ENCODE measurements at places on chromosomes 5 and 9.

DNA sequence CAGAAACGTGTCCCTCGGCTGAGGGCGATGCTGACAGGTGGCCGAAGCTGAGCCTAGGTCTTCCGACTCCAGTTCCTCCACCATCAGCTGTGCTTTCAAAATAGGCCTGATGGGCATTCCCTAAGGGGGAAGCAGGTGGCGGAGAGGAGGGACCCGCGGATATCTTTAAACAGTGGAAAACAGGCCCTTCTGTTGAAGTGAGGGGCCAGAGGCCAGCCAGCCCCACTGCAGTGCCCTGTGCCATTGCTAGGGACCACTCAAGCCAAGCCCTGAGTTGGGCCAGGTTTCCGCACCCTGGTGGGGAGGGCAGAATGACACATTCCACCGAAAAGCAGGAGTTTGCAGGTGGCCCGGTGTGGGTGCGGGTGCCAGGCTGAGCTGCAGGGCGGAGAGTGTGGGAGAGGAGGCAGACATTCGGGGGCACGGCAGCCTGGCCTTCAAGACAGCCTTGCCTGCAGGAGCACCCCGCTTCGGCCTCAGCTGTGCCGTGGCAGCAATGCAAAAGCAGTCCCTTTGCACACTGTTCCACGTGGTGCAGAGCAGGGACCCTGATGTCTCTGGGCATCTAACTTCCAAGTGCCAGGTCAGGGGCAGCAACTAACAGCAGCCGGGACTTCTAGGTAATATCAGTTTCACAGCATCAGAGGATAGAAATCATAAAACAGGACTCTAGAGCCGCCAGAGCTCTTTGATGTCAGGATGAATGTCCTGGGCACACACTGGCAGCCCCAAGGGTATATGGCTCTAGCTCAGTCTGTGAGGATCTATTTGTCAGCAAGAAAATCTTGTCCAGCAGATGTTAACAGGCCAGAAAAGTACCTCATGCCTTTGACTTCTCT is 17.2 kb downstream of the HNRNPH1 start:
- no peak for DNase-seq

- no peak for DNase-seq
Measured at GRCh38 chr5:138610415-138610917, 35.3 kb upstream of the HSPA9 start.

DNA sequence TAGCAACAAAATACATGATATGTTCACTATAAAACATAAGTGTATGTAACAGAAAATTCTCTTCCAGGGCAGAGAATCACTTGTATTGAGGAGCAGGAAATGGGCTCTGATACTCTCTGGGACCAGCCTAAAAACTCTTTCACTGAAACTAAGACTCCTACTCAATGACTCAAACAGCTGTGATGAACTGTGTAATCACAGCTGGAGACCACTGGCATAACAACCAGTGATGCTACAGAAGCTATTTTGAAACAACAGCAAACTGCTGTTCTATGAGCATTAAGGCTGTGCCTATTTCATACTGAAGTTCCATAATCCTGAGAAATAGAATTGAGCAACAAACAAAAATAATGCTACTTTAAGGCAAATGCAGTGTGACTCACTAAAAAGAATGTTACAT is 594.0 kb downstream of the HINT1 start:
- DNase-seq, result peak; percentile 7

DNA sequence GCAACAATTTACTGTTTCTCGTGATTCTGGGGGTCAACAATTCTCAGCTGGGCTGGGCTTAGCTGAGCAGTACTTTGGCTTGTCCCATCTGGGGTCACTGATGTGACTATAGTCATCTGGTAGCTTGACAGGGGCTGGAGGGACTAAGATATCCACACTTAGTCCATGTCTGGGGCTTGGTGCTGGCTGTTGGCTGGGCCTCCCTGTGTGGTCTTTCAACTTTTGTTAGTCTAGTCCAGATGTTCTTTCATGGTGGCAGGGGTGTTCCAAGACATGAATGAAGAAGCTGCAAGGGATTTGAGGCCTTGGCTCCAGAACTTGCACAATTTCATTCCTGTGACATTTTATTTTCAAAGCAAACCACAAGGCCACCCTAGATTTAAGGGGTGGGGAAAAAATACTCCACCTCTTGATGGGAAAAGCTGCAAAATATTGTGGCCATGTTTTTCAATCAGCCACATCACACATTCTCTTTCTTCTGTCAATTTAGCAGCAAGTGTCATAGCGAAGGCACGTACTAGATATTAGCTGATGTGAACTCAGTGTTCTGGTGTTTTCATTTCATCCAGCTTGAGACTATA is 59.2 kb downstream of the TSSK1B start:
- DNase-seq, result peak; percentile 11

DNA sequence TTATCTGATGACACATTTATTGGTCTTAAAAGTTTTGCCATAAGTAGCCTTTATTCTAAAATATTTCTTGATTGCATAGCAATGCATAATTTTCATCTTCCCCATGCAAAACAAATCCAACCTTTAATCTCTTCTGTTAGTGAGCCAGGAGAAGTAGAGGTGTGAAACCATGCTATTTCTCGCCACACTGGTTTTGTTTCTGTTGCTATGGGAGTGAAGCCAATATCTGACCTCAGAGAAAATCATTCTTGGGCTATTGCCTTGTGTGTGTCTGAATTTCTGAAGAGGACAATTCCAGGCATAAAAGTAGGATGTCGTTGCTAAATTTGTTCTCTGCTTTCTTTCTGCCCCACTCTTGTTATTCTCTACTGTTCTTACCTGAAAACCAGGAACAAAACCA is 183.6 kb downstream of the PTTG1 start:
- DNase-seq, result no peak

- DNase-seq, result no peak
Measured at GRCh38 chr5:136242136-136242535, 49.2 kb upstream of the SMIM32 start.

DNA sequence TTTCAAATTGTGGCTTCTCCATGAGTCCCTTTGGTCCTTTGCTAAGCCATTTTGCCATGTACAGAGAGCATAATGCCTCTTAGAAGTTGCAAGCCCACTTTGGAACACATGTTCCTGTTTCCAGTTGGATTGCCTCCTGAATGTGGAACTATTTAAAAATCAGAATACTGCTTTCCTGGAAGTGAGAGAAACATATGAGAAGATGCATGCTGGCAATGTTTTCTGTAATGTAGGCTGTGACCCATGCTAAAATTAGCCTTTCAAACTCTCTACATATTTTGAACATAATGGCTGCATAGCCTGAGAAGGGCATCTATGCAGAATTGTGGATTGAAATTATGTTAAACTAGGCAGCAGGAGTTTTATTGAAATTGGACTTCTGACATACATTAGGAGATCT is 175.5 kb upstream of the PAPPA start:
- no peak for DNase-seq

GRCh38 chr5:178730940-178731265 is 444 bp upstream of the ZNF354A start:
- no peak for DNase-seq

- peak; percentile 42 for DNase-seq
Measured at GRCh38 chr5:133944263-133945185, 23.9 kb downstream of the C5orf15 start.

DNA sequence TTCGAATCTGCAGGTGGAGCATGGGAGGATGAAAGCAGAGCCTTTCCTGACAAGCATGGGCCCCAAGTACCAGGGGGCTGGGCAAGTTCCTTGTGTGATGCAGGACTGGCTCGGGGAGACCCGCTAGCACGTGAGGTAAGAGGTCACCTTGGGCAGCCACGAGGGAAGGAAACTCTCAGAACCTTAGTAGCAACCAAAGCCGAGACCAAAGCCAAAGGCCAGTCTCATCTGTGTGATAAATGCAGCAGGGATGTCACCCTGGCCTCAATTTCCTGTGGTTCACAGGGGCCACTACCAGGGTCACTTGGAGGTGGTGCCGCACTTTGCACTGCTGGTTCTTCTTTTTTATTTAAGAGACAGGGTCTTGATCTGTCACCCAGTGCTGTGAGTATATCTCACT is 39.5 kb downstream of the PRRT1B start:
- no peak for DNase-seq

DNA sequence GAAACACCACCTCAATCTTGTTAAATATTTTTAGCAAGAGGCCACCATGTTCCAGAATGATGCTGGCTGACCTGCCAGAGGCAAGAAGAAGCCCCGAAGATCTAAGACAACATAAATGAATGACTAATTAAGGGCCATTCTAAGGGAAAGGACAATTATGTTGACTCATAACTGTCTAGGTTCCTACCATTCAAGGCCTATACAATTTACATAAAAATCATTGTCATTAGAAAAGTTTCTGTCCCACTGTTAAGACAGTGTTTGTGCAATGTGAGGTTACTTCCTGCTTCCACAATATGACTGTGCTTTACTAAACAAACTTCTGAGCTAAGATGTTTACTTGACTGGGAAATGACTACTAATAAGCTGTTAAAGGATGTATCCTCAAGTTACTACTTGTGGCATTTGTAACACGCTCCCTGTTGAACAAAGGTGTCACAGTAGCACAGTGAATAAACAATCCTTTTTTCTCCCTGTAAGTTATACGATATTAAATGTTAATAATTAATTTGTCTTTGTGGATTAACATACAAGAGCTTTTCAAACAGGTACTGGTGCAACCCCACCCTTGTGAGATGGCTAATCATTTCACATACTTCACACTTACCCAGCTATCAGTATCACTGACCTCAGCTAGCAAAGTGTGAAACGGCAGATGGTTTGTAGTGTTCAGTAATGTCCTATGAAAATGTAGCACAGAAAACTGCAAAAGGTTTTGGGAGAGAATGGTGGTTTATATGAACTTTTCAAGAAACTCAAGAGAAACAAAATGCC is 195.8 kb downstream of the EFNA5 start:
- DNase-seq, result no peak

DNA sequence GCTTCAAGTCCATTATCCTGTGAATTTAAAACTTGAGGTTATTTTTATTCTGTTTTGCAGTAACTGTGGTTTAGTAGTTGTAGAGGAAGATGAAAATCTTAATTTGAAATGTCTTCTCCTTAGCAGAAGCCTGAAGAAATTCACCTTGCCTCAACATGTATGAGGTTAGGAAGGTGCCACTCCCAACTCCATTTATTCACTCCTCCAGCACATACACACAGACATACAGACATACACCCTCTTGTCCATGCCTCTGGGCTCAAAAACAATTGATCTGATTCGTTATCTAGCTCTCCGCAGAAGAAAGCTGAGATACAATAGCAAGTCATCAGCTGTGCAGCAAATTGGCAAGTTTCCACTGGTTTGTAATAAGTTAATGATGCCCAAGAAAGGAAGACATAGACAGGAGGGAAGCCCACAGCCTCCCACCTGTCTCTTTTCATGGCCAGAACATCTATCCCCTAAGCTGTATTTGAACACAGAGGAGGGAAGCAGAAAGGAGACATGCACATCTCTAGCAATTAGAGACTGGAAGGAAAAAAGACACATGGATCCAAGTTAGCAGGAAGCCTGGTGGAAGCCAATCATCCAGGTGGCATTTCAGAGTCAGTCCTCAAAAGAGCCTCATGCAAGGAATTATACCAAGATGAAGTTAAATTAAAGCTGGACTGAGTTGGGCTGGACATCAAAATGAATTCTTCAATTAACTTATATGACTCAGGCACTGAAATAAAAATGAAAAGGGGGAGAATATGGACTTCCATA is 257.9 kb downstream of the ASTN2 start:
- DNase-seq, result no peak

- peak; percentile 31 for DNase-seq
Measured at GRCh38 chr5:126519637-126520592, 75.1 kb downstream of the ALDH7A1 start.

DNA sequence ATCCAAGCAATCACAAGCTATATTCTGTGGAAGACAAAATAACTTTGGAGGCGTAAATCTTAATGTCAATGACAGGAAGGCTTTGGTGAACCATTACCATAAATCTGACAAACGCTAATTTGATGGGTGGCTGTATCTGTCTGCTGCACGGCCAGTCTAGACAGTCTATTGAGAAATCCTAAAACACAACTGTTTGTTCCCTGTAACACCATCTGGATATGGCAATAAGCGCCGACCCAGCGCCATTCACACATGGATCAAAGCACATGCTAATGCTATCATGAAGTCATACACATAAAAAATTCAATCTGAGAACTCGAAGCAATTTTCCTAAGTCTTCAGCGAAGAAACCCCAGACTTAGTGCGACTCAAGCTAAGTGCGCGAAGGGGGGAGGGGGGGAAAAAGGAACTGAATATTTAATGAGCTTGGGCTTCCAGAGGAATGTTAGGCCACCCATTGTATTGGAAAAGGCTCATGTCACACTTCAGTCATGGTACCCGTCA is 95.1 kb downstream of the ARL15 start:
- DNase-seq, result peak; percentile 86

GRCh38 chr5:89302102-89302891 is 419.3 kb upstream of the MEF2C start:
- DNase-seq, result no peak

DNA sequence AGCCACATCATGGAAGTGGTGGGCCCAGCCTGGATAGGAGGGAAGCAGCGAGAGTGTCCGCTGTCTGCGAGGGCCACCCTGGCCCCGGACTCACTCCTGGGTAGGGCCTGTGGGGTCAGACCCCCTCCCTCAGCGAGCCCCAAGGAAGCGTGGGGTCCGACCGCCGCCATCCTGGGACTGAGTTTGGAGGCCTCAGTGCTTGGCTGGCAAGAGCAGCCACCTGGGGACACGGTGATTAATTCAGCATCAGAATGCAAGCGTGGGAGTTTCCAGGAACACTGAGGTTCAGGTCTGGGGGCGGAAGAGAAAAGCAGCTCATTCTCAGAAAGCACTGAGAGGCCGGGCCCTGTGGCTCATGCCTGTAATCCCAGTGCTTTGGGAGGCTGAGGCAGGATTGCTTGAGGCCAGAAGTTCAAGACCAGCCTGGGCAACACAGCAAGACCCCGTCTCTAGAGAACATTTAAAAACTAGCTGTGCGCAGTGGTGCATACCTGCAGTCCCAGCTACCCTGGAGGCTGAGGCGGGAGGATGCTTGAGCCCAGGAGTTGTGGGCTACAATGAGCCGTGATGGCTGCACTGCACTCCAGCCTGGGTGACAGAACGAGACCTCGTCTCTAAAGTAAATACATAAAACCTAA is 18.3 kb upstream of the CAMSAP1 start:
- no peak for DNase-seq

DNA sequence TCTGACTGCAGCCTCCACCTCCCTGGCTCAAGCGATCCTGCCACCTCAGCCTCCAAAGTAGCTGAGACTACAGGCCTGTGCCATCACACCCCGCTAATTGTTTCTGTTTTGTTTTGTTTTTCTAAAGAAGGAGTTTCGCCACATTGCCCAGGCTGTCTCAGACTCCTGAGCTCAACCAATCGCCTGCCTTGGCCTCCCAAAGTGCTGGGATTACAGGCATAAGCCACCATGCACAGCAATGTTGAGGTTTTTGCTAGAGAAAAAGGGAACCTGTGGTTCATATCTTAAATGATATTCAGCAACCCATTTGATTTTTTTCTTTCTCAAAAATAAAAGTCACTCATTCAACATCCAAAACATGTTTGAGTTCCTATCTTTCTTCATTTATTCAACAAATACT is 20.4 kb upstream of the DELE1 start:
- no peak for DNase-seq

- DNase-seq, result peak; percentile 75
Measured at GRCh38 chr5:116652196-116652729, 77.6 kb upstream of the SEMA6A start.

- peak; percentile 65 for DNase-seq
Measured at GRCh38 chr5:107705402-107706014, 34.8 kb upstream of the EFNA5 start.

All from fibroblast of upper back skin (primary cell).